ENCODE measurements at places on chromosomes 3 and 15. TPM values are rescaled to one million over a fixed set of nuclear protein-coding genes. Genes with fewer than 3 reads are reported as not detected.

PLCB2 gene
- 1.3 TPM for total RNA-seq

SLC15A2 gene
- total RNA-seq: 0.36 TPM

NCEH1 gene
- total RNA-seq: 34.3 TPM

GPR62 gene
- total RNA-seq: not detected

TRIM42 gene
- total RNA-seq: not detected

SOX14 gene
- not detected for total RNA-seq

ZPLD1 gene
- 0.05 TPM for total RNA-seq

MESP2 gene
- 0.62 TPM for total RNA-seq

ESYT3 gene
- 0.93 TPM for total RNA-seq

ILDR1 gene
- total RNA-seq: not detected

ROBO2 gene
- not detected for total RNA-seq

GFM1 gene
- total RNA-seq: 42.0 TPM

TICRR gene
- 15.9 TPM for total RNA-seq

APOD gene
- 0.51 TPM for total RNA-seq

SCN11A gene
- total RNA-seq: not detected

PLSCR5 gene
- not detected for total RNA-seq

EPHA6 gene
- total RNA-seq: 0.11 TPM

IGF2BP2 gene
- total RNA-seq: 8.0 TPM

HYAL1 gene
- total RNA-seq: 0.31 TPM

ANKUB1 gene
- total RNA-seq: not detected

FGD5 gene
- total RNA-seq: not detected

STXBP5L gene
- not detected for total RNA-seq

TBL1XR1 gene
- total RNA-seq: 27.9 TPM

KBTBD12 gene
- total RNA-seq: not detected

MST1 gene
- 1.6 TPM for total RNA-seq

CDC25A gene
- 10.6 TPM for total RNA-seq

LCTL gene
- total RNA-seq: not detected

TM4SF1 gene
- 2,747 TPM for total RNA-seq

HTR3D gene
- not detected for total RNA-seq

PTH1R gene
- 0.28 TPM for total RNA-seq

RAB6B gene
- 2.4 TPM for total RNA-seq

CCDC39 gene
- not detected for total RNA-seq

PLSCR2 gene
- not detected for total RNA-seq

FBN1 gene
- 9.3 TPM for total RNA-seq

SGO1 gene
- 18.5 TPM for total RNA-seq

CD96 gene
- total RNA-seq: not detected

ZNF148 gene
- 11.1 TPM for total RNA-seq

TM6SF1 gene
- total RNA-seq: 0.17 TPM

ITIH1 gene
- total RNA-seq: not detected

MEIS2 gene
- 8.2 TPM for total RNA-seq
